Naive thymus-derived CD4-positive, alpha-beta T cell (primary cell): ENCODE measurements at places on chromosomes 11 and 22. TPM values are rescaled to one million over a fixed set of nuclear protein-coding genes. Genes with fewer than 3 reads are reported as not detected.

- DNase-seq, result no peak
- H3K27ac ChIP-seq, result no peak overlapping the region
- H3K4me3 ChIP-seq, result no peak overlapping the region
- H3K36me3 ChIP-seq, result no peaks in the 10 kb centered on the region
- H3K4me1 ChIP-seq, result no peaks in the 10 kb centered on the region
- no peaks in the 10 kb centered on the region for H3K27me3 ChIP-seq
Measured at GRCh38 chr22:45878901-45879551, 97.9 kb downstream of the WNT7B start.

The APOBEC3H gene
- 0.35 TPM for total RNA-seq

DNA sequence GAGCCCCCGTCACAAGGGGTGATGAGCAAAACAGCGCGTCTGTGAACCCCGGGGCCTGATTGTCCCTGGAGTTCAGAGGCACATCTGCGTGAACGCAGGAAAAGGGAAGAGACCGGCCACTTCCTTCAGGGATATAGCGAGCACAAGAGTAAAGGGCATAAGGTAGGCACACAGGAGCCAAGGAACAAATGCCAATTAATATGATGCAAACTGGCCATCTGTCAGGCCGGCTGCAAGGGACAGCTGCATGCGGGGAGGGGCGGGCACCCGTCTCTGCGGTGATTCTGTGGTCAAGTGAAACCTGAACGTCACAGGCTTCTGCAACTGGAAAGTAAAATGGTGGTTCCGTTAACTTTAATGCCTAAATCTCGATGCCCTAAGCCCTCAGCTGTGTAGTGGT lies 64.7 kb downstream of the TRIM29 start:
- no peaks in the 10 kb centered on the region for H3K36me3 ChIP-seq
- no peaks in the 10 kb centered on the region for H3K27me3 ChIP-seq
- H3K4me3 ChIP-seq, result no peak overlapping the region
- DNase-seq, result no peak
- no peak overlapping the region for H3K27ac ChIP-seq

GRCh38 chr11:26950260-26950719 lies 43.6 kb upstream of the FIBIN start:
- H3K27me3 ChIP-seq, result no peaks in the 10 kb centered on the region
- no peak overlapping the region for H3K4me3 ChIP-seq
- H3K27ac ChIP-seq, result no peak overlapping the region
- no peak for DNase-seq
- H3K36me3 ChIP-seq, result no peaks in the 10 kb centered on the region

- no peaks in the 10 kb centered on the region for H3K36me3 ChIP-seq
- no peak for DNase-seq
- no peaks in the 10 kb centered on the region for H3K4me1 ChIP-seq
- H3K27me3 ChIP-seq, result no peaks in the 10 kb centered on the region
Measured at GRCh38 chr11:76512851-76513653, 68.2 kb downstream of the EMSY start.

GRCh38 chr11:116870054-116870453 lies 32.6 kb upstream of the APOA1 start:
- no peak overlapping the region for H3K27ac ChIP-seq
- peaks cover 25% of the 10 kb centered on the region for H3K36me3 ChIP-seq
- no peaks in the 10 kb centered on the region for H3K27me3 ChIP-seq
- H3K4me3 ChIP-seq, result no peak overlapping the region
- no peak for DNase-seq

The DRD4 gene
- 0.27 and 0.51 TPM in 2 replicates for total RNA-seq

DNA sequence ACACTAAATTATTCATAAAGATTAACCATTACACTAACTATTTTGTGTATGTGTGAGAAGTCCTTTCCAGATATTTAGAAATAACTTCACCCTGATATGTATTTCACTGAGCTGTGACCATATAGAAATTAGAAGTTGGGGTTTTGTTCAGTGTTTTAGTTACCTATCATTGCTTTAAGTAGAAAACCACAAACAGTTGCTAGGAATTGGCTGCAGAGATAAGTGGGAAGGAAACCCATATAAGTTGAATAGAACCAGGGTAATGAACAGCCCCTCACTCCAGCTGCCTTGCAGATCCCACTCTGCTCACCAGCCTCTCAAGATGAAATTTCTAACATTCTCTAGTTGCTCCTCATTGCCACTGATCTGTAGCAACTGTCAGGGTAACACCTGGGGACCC lies 10.3 kb downstream of the SRSF8 start:
- H3K27ac ChIP-seq, result no peak overlapping the region
- no peak for DNase-seq
- no peaks in the 10 kb centered on the region for H3K27me3 ChIP-seq
- peaks cover 7% of the 10 kb centered on the region for H3K4me1 ChIP-seq
- H3K36me3 ChIP-seq, result no peaks in the 10 kb centered on the region
- no peak overlapping the region for H3K4me3 ChIP-seq

DNA sequence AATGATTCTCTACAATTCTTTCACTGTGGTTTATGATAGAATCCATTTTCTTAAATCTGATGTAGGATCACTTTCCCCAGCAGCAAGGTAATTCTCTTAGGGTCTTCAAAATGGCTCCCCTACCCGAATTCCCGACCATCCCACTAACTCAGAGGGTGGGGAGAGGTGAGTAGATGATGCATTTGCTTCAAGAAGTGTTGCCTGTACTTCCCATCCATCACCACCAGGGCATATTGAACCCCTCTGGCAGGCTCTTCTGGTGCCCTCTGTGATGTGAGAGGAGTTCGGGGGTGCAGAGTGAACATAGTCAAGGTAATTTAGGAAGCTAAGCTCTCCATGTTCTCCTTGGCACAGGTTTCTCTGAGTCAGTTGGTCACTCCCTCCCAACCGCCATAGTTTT lies 52.3 kb downstream of the ZNRF3 start:
- no peaks in the 10 kb centered on the region for H3K27me3 ChIP-seq
- H3K27ac ChIP-seq, result no peak overlapping the region

DNA sequence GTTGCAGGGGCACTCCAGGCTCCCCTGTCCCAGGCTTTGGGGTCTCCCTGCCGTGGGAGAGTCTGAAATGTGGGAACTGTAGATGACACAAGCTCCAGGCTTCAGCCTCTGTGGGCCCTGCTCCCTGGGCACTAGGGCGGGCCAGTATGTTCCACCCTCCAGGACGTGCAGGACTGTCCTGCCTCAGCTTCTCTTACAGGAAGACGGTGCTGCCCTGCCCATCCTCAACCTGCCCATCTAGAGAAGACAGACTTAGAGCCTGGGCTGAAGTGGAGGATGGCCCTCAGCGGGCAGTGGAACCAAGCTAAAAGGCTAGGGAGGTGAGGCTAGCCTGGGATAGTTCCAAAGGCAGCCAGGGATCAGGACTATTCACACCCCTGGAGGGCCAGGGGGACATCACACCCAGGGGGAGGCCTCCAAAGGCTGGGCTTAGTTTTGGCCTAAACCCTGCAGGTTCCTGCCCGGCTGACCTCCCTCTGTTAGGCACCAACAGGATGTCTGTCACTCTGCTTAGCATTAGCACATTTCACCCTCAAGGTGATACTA lies 4.0 kb upstream of the CERK start:
- H3K36me3 ChIP-seq, result no peaks in the 10 kb centered on the region
- no peak overlapping the region for H3K27ac ChIP-seq

The OR52E6 gene
- not detected for total RNA-seq

GRCh38 chr11:70108250-70108649 lies 30.1 kb downstream of the ANO1 start:
- no peak overlapping the region for H3K4me3 ChIP-seq
- no peaks in the 10 kb centered on the region for H3K27me3 ChIP-seq
- no peaks in the 10 kb centered on the region for H3K4me1 ChIP-seq
- H3K27ac ChIP-seq, result no peak overlapping the region

The SNAP29 gene
- 24.2 TPM for total RNA-seq

DNA sequence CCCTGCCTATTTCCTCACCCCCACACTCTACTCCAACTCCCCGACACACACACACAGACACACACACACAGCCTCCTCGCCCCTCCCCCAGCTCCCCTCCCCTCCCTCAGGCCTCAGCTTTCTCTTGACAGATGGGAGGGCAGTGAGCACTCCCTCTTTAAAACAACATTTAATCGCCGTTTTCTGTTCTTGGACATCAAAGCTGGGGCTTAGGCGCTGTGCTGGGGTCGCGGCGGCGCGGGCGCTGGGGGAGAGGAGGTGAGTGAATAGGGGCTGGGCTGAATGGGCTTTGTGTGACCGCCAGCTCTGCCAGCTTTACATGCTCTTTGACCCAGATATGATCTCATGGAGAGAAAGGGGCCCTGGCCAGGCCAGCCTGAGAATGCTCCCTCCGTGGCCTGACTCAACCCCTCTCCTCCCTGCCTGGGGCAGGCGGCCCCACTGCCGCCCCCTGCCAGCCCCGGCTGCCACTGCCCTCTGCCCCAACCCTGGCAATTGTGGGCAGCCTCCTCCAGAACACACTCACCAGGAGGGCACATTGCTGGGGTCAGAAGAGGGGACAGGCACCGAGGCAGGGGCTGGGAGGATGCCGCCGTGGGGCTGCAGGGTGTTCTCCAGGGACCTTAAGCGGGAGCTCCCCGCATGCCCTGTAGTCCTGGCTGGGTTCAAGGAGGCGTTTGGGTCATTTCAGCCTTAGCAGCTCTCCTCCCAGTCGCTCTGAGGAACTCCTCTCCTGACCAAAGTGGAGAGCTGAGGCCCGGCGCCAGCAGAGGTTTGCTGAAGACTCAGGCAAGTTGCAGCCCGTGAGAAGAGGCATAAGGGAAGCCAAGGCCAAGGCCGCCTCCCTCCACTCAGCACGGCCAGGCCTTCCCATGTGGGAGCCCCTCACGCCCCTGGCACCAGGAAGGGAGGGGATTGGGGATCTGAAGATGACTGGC lies 38.3 kb upstream of the NNMT start:
- no peaks in the 10 kb centered on the region for H3K4me1 ChIP-seq
- no peaks in the 10 kb centered on the region for H3K36me3 ChIP-seq
- no peak overlapping the region for H3K4me3 ChIP-seq
- no peaks in the 10 kb centered on the region for H3K27me3 ChIP-seq
- DNase-seq, result no peak

DNA sequence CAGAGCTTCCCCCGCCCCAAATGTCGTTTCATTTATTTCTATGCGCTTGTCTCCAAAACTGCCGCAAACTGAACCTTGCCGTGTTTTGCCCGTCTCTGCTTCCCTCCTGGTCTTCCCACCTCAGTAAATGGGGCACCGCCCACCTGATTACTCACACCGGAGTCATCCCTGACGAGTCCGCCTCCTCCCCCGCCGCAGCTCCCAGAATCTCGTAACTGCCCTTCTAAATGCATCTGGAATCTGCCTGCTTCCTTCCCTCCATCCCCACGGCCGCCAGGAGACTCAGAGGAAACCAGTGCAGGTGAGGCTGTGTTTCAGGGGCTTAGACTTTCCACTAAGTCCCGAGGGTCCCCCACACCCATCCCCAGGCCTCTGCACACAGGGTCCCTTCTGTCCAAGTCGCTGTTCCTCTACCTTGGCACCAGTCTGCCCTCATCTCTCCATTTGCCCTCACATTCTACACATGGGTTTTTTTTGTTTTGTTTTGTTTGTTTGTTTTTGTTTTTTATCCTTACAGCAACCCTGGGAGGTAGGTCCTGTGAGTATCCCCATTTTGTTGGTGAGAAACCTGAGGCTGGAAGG lies 62.6 kb upstream of the PHF21B start:
- H3K27me3 ChIP-seq, result no peaks in the 10 kb centered on the region
- no peak for DNase-seq
- no peaks in the 10 kb centered on the region for H3K4me1 ChIP-seq

The HSD17B12 gene
- total RNA-seq, result 21.1 TPM

The RAPSN gene
- total RNA-seq, result 1.5 TPM

- no peaks in the 10 kb centered on the region for H3K36me3 ChIP-seq
- H3K4me1 ChIP-seq, result no peaks in the 10 kb centered on the region
- H3K27me3 ChIP-seq, result no peaks in the 10 kb centered on the region
- H3K4me3 ChIP-seq, result no peak overlapping the region
- no peak overlapping the region for H3K27ac ChIP-seq
Measured at GRCh38 chr11:69467646-69468045, 13.8 kb upstream of the LINC01488 start.

The ZP1 gene
- not detected in 2 replicates for total RNA-seq

DNA sequence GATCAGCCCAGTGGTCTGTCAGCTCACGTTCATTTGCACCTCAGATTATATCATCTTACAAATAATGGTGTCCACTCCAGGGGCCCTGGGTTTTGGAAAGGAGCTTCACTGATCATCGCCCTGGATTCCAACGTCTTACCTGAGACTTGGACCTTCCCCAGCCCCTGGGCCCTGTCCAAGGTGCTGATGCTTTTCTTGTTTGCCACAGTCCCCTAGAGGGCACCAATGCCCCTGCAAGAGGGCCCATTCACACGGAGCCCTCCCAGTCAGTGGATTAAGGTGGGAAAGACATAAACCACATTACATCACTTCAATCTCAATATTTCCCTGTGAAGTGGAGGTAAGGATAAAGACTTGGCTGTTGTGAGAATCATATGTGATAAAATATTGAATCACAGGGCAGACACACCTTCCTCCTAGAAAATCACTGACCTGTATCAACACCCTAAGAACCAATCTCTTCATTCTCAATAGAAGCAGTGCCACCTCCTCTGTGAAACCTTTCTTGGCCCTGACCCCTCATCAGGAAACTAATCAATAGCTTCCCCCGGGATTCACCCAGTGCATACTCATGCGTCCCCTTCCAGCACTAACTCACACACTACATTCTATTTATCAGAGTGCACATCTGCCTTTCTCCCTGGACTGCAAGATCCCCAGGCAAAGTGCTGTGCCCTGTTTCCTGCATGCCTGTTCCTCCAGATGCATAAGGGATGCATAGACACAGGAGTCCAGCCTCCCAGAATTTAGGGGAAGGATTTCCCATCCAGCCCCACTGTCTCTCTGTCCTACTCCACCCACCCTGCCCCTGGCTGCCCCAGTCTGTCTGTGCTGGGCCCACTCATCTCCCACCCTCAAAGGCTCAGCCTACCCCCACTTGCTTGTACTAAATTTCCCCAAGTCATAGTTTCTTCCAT lies 167.0 kb downstream of the BUD13 start:
- H3K27me3 ChIP-seq, result no peaks in the 10 kb centered on the region
- no peak overlapping the region for H3K4me3 ChIP-seq
- DNase-seq, result no peak
- H3K36me3 ChIP-seq, result no peaks in the 10 kb centered on the region

- peaks cover 21% of the 10 kb centered on the region for H3K36me3 ChIP-seq
- H3K4me1 ChIP-seq, result no peaks in the 10 kb centered on the region
- H3K27ac ChIP-seq, result no peak overlapping the region
- no peak for DNase-seq
- no peak overlapping the region for H3K4me3 ChIP-seq
Measured at GRCh38 chr11:940496-941135, 14.9 kb downstream of the AP2A2 start.

DNA sequence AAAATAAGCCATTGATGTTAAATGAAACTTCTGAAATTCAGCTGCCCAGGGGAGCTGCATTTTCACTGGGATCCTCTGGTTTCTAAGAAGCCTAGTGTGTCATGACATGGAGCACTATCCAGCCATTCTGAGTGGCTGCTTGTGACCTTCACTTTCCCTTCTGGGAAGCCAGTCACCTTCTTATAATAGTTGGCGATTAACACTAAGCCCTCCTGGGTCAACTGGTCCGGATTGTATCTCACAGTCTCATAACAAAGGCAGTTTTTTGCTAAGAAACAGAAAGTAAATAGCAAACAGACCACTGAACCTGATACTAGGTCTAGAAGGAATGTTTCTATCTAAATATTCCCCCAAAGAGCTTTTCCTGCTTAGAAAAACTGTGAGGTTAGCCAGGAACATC lies 7.9 kb downstream of the CSRP3 start:
- H3K27ac ChIP-seq, result no peak overlapping the region
- no peak for DNase-seq

The TMA7B gene
- 6.4 and 7.6 TPM in 2 replicates for total RNA-seq
